ENCODE measurements at places on chromosomes 13 and 19.

GRCh38 chr13:106259928-106260327, 275.5 kb downstream of the EFNB2 start:
- no peak for DNase-seq

GRCh38 chr13:113425941-113426590, 27.2 kb downstream of the ADPRHL1 start:
- no peak for DNase-seq

- no peak for DNase-seq
Observed at GRCh38 chr19:1467215-1467489, 11.9 kb downstream of the C19orf25 start.

- no peak for DNase-seq
Observed at GRCh38 chr19:17357724-17358123, 19.4 kb downstream of the PLVAP start.

GRCh38 chr19:55289117-55289796, 5.5 kb downstream of the BRSK1 start:
- no peak for DNase-seq

GRCh38 chr19:47416643-47416985, 2.7 kb downstream of the MEIS3 start:
- DNase-seq = no peak

DNA sequence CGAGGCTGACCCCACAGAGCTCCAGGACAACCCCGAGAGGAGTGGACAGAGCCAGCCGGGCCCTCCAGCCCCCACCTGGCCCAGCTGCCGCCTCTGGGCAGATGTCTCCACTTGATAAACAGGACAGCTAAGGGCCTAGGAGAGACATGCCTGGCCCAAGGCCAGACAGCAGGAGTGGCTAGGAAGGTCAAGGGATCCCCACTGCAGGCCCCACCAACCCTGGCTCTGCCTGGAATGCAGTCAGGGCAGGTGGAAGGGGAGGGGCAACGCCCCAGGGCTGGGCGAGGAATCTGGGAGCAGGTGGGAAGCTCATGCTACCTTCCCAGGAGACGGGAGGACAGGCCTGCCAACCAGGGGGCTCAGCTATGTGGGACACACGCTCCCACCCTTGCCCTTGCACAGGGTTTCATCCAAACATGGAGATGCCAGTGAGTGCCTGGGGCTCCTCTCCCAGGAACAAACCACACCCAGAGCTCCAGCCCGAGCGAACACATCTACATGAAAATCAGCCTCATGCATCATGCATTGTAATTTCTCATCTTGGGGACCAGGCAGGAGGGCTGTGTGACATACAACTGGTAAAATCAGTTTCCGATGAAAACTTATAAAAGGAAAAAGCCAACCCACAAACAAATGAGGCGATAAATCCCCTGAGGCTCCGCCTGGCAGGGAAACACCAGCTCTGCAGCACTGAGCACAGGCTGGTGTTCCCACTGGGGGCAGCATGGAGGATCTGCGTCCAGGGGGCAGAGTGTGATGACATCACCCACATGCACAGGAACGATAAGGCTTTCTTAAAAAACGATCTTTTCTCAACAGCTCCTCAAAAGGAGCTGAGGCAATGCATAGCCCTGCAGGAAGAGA, 25.0 kb downstream of the SH3GL1 start:
- DNase-seq = peak; percentile 56

DNA sequence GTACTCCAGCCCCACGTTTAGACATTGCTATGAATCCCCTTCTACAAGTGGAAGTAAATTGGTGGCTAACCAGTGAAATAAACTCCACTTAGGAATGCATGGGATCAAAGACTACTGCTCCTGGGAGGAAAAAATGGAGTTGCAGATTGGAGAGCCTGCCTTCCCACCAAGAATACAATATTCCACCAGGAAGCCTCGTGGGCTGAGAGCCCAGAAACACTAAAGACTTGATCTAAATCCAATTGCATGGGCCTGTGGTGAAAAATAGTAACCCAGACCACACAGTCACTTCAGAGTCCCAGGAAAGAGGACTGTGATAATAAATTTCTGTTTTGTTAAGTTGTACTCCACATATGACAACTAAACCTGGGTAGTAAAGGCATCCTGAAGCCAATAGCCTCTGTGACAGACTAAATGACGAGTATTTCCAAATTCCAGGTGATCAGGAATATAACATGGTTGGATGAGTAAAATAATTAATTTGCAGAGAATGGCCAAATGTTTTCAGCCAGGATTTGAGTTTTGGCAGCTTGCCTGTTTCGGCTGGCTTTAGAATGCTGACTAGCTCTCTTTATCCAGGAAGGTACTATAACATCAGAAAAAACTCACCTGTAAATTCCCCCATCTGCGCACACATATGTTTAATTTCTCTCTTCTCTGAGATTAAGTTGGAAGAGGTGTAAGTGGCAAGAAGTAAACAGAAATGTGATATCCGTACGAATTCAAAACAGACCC, 480.3 kb downstream of the LIG4 start:
- DNase-seq = no peak

- DNase-seq = no peak
Observed at GRCh38 chr13:98606296-98606695, 29.4 kb upstream of the STK24 start.

DNA sequence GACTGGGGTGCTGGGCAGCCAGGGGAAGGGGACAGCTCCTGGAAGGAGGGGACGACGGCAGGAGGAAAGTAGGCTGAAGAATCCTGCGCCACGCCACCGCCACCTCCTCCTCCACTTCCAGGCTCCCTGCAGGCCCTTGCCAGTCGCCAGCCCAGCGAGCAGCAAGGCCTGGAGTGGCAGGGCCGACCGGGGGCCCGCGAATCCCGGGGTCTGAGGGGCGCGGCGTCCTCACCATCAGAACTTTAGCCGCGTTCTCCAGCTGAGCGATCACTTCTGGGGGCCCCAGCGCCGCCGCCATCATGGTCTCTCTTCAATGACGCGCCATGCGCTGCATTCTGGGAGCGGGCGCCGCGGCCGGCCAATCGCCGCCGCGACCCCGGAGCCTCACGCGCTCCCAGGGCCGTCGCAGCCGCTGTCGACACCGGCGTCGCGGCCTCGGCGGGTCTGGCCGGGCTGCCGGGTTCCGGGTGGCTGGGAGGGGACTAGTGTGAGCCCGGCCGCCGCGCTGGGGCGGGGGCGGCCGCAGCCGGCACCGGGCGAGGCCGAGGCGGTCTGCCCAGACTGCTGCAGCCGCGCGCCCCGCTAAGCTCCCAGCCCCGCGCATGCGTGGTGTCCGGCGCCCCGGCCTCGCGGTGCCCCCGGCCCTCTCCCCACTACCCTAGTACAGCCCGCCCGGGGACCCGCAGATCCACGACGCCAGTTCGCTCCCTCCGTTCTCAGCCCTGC, at the start of gene XPO4:
TSS of gene XPO4 (minus strand) at position 309 of the 726 bp plus-strand sequence. CDS start at position 301, 8 bp downstream.
- DNase-seq = no peak

DNA sequence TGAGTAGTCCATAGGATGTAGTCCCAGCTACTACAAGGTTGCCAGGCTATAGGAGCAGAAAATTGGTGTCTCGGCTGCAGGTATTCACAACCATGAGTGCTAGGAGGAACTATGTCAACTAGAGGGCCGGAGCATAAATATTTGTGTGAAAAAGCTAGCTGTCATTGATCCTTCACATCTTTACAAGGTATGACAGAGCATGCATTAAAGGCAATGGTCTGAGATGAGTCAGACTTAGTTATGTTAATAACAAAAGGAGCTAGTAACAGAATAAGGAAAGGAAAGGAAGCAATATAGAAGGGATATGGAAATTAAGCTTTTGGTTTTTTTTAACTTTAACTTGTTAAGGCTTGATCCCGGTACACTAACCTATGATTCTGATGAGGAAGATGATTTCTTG, 40.9 kb upstream of the PSG9 start:
- no peak for DNase-seq

GRCh38 chr13:24802074-24802473, 38.1 kb downstream of the RNF17 start:
- DNase-seq = no peak

- no peak for DNase-seq
Observed at GRCh38 chr13:54636231-54636630, 1607.6 kb downstream of the OLFM4 start.

- DNase-seq = no peak
Observed at GRCh38 chr19:32691952-32692726, 518 bp downstream of the NUDT19 start.

GRCh38 chr19:4046946-4047683, 19.6 kb downstream of the ZBTB7A start:
- no peak for DNase-seq

DNA sequence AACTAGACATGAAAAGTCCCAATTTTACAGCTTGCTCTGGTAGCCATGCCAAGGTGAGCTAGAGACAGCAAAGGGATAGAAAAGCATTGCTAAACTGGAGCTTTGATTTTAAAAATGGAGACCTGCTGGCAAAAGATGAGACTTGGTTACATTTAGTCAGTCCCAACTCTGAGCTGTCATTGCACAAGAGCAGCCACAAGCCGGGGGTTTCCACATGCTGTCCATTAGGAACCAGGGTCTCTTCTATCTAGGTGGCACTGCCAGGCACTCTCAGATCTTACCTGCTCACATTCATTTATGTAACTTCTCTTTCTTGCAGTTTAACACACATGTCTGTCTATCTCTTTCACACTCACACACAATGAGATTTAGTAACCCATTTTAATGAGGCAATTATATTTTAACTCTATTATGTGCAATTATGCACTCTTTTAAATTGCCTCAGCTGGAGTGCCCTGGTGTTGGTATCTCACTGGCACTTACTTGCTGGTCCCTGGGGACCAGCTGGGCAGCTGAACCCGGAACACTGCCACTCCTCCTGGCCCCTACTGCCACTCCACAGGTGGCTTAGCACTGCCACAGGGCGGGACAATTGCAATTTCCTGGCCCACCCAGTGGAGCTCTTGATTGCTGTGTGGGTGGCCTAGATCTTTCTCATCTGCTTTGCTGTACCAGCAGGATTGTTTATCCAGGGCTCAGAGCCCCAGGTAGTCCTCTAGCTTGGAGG, 112.5 kb downstream of the COG6 start:
- no peak for DNase-seq

DNA sequence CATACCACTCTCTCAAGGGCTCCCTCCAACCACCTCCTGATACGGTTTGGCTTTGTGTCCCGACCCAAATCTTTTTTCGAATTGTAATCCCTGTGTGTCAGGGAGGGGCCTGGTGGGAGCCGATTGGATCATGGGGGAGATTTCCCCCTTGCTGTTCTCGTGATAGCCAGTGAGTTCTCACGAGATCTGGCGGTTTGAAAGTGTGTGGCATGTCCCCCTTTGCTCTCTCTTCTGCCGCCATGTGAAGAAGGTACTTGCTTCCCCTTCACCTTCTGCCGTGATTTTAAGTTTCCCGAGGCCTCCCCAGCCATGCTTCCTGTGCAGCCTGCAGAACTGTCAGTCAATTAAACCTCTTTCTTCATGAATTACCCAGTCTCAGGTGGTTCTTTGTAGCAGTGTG, 34.7 kb upstream of the SLC15A1 start:
- DNase-seq = no peak

DNA sequence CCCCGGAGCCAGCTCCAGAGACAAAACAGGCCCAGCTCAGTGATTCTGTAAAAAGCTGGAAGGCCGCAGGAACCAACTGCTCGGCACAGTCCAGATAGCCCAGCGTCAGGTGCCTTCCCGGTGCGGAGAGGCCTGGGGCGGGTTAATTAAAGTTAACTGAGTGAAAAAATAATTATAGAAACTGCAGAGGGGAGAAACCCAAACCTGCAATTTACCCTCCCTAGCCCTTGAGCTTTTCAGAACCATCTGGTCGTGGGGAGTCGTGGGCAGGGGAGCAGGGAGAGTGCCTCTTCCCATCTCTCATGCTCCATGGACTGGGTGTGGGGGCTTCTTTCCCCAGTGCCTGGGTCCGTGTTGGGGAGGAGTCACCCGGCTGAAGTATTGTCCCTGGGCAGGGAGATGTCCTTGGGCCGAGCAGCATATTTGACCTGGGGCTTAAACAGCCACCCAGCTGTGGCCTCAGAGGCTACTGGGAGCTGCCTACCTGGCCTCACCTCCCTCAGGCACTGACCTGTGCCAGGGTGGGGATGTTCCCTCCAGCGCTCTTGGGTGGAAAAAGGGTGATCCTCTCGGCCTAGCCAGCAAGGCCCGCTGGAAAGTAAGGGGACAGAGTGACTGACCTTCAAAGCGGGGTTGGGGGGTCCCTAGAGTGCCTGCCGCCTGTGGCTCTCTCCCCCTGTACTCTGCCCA, 65.9 kb downstream of the CHST8 start:
- DNase-seq = no peak

All from SK-N-MC (cell line).